ENCODE measurements at places on chromosomes 5 and 9.

DNA sequence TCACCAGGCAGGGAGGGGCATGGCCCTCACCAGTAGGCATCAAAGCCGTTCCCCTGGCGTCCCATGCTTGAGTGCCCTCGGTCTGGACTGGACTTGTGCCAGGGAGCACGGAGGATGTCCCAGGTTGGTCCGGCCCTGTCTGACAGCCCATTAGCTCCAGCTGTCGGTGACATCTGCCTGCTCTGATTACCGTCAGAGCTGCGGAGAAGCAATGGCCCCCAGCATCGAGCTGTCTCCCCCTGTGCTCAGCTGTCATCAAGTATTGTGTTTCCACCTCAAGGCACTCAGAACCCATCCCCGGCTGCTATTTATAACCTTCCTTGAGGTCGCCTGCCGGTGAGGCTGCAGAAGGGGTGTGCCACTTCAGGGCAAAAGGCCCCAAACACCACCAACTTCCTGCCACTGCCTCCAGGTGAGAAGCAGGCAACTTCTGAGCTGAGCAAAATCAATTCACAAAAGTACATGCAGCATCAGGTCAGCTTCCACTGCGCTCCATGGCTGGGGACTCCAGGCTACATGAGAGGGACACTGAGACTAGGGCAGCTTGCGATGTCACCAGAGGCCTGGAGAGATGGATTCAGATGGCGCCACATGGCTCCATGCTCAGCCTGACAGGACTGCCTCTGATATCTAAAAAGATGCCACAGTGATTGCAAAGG lies 142.7 kb downstream of the C5orf15 start:
- DNase-seq, result no peak

- DNase-seq, result no peak
Measured at GRCh38 chr5:135246923-135247795, 151.9 kb downstream of the MACROH2A1 start.

GRCh38 chr9:92032891-92033290 lies 82.3 kb downstream of the SPTLC1 start:
- no peak for DNase-seq

GRCh38 chr9:13140843-13141592 lies 138.5 kb downstream of the MPDZ start:
- DNase-seq, result no peak

GRCh38 chr9:135946392-135946994 lies 14.7 kb downstream of the UBAC1 start:
- no peak for DNase-seq

GRCh38 chr5:44382894-44383293 lies 6.3 kb downstream of the FGF10 start:
- DNase-seq, result no peak

DNA sequence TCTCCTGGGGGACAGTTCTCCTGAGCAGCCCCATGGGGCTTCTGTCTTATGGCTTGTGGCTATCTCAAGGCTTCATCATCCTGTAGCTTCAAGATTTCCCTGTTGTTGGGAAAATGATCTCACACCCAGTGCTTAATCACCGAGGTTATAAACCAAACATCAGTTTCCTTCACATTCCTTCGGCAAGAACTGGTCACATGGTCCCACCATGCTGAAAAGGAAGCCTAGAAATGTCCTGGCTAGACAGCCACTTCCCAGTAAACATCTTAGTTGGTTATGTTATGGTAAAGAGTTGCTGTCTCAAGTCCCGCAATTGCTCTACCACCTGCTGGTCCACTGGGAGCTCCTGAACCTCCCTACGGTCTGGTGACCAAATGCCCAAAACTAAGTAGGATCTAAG lies 66.0 kb downstream of the RAB3C start:
- no peak for DNase-seq
